ENCODE measurements at places on chromosomes 12 and 14.

DNA sequence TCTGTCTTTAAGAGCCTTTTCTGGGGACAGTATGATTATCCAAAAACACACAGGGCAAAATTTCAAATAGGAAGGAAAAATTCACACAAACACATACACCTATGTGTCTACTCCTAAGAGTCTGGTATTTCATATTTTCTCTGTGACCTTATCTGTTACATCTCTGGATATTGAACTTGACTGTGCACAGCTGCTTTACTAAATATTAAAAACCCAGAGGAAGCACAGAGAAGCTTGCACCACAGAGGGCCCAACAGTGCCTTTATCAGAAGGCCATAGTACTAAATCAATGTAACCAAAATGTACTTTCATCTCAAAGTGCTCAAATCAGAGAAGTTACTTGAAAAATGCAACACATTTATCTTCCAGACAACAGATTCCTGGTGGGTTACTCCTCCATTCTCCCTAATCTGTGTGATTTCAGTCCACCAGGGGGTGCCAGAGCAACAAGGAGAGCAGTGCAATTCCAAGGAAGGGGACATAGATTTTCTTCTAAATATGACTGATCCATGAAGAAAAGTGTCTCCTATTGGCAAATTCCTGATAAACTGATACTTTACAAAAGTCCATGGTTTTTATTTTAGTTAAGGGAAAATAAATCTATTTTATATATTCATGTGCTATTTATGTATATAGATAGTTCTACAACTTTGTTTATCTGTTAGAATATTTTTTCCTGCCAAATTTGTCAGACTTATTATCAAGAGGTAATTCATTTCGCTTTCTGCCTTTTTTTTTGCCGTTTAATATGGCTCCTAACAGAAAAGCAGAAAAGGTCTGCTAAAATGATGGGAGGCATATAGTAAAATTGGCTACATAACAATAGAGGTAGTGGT is 617.6 kb downstream of the LRFN5 start:
- no peak for DNase-seq

GRCh38 chr12:113043240-113043639 is 13.3 kb upstream of the DTX1 start:
- DNase-seq = no peak

- no peak for DNase-seq
Measured at GRCh38 chr14:101838476-101838875, 77.0 kb downstream of the PPP2R5C start.

DNA sequence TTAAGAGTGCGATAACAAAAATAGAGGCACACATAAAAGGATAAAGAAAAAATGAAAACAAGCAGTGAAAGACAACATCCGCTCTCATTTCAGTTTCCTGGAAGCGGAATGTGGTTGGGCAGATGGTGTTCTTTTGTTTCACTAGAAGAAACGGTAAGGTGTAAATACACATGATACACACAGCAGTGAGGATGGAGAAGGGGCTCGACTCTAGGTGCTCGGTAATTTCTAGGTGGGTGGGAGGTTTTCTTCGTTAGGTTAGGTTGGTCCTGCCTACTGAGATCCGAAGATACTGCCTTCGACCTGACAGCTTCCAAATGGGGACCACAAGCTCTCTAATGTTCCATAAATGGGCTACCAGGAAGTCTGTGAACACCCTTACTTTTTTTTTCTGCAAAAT is 1082.5 kb downstream of the BCL11B start:
- DNase-seq = no peak

GRCh38 chr12:80690090-80690489 is 17.3 kb upstream of the MYF6 start:
- DNase-seq = no peak

DNA sequence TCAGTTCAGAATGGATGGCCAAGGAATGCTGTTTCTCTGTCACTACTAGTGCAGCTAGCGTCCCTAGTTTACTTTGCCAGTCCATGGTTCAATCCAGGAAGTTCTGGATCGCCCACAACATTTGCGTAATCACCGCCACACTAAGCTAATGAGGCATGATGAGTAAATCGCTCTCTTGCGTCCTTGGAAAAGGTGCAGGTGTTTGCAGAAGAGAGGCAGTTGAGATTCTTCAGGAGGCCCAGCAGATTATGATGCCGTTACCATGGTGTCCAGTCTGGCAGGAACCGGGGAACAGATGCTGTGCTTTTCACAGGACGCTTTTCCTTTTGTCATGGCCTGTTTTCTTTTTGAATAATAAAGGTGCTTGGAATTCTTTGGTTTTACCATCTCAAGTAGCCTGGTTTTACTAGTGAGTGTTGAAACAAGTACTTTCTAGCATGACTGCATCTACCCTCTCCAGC is 9.0 kb downstream of the TPH2 start:
- DNase-seq = no peak

- no peak for DNase-seq
Measured at GRCh38 chr12:130421896-130422295, 84.2 kb downstream of the PIWIL1 start.

DNA sequence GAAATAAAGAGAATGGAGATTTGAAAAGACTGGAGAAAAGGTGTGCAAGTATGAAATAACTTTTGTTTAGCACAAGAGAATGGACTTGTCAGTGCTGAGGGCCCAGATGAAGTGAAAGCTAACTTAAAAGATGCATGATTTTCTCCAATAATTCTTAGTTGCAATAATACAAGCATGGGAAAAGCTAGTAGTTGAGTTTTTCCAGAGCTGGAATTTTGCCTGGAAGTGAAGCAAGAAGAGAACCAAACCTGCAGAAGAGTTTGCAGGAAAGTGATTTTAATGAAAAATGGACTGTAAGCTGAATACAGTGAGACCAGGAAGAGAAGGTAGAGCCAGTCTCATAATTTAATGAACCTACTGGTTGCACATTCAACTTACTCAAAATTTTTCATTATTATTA is 69.3 kb upstream of the FSCB start:
- no peak for DNase-seq

GRCh38 chr14:35666429-35667043 is 132.6 kb downstream of the INSM2 start:
- DNase-seq = no peak

- DNase-seq = no peak
Measured at GRCh38 chr12:99049774-99050173, 404.7 kb downstream of the APAF1 start.

GRCh38 chr14:79516009-79516408 is 695.3 kb downstream of the DIO2 start:
- no peak for DNase-seq

- no peak for DNase-seq
Measured at GRCh38 chr12:96497855-96498254, 8.5 kb downstream of the CFAP54 start.

DNA sequence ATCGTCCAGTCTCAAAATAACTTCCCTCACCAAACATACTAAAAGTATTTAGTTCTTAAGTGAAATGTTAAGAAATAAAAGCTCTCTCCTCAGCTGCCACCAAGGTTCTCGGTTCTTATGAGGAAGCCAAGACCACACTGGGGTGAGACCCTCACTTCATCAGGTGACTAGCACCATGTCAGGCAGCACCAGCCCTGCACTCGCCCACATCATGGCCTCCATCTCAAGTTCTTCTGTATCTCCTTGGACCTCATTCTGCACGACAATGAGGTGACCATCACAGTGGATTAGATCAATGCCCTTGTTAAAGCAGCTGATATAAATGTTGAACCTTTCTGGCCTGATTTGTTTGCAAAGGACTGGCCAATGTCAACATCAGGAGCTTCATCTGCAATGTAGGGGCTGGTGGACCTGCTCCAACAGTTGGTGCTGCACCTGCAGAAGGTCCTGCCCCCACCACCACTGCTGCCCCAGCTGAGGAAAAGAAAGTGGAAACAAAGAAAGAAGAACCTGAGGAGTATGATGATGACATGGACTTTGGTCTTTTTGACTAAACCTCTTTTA is 12.4 kb downstream of the SEC23A start:
- no peak for DNase-seq

DNA sequence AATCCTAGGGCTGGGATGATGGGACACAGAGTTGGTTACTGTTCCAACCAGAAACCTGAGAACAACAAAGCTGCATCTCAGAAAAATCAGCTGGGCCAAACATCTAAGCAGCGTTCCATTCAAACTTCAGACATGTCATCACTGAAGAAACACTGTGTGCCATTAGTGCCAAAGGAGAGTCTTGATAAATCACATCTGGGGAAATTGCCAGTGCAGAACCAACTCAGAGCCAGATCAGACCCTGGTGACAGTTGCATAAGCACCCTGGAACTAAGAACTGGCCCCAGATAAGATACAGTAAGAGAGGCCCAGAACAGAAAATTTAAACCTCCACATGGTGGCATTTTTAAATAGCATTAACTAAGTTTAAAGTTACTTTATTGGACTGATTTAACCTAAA is 482.8 kb downstream of the PRKD1 start:
- no peak for DNase-seq

GRCh38 chr14:67680121-67680602 is 5.7 kb upstream of the VTI1B start:
- DNase-seq = no peak

- no peak for DNase-seq
Measured at GRCh38 chr12:89694542-89694941, 14.1 kb downstream of the ATP2B1 start.

DNA sequence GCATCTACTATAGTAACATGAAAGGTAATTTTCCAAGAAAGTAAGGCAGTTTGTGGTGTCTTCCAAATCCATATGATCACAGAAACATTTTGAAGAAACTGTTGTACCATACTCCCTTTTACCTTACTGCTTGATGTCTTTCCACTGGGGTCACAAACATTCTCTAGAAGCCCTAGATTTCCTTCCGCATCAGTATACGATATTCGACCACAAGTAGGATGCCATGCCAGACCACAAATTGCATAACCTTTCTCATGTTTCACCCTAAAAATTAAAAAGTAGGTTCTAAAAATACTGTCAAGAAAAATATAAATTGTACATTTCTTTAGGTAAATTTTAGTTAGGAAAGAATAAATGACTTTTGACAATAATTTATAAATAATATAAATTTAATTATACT is 26.5 kb downstream of the WDHD1 start:
- DNase-seq = no peak

- DNase-seq = no peak
Measured at GRCh38 chr12:6444031-6444430, 724 bp upstream of the CD27 start.

- DNase-seq = no peak
Measured at GRCh38 chr12:6321905-6322304, 11.4 kb downstream of the PLEKHG6 start.
